ENCODE measurements at places on chromosomes 4 and X.
A peak's percentile ranks its signal among the peaks of the same experiment; 100 is the strongest.

DNA sequence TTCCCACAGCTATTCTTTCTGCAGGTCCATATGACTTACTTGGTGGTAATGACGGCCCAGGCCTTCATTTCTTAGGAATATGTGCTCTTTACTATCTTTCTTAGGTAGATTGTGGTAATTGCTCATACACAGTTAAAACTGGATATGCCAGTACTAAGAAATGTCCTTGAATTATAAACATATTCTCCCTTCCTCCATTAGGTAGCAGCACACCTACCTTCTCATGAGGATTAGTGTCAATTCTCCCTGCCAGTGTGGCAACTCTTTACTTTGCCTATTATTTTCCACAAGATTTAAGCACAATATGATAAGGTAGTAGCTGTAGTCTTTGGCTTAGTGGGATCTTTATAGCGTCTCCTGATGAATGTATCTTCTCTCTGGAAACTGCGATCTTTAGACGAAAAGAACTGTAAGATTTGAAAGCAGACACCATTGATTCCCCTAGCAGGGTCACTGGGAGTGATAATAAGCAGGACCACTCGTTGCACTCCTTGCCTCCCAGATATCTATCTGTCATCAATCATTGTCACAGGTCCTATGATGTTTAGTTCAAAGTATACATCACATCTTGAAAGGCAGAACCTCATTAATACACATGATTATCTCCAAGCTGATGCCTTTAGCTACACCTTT, 1240.7 kb downstream of the C4orf33 start:
- DNase-seq: peak; percentile 6

DNA sequence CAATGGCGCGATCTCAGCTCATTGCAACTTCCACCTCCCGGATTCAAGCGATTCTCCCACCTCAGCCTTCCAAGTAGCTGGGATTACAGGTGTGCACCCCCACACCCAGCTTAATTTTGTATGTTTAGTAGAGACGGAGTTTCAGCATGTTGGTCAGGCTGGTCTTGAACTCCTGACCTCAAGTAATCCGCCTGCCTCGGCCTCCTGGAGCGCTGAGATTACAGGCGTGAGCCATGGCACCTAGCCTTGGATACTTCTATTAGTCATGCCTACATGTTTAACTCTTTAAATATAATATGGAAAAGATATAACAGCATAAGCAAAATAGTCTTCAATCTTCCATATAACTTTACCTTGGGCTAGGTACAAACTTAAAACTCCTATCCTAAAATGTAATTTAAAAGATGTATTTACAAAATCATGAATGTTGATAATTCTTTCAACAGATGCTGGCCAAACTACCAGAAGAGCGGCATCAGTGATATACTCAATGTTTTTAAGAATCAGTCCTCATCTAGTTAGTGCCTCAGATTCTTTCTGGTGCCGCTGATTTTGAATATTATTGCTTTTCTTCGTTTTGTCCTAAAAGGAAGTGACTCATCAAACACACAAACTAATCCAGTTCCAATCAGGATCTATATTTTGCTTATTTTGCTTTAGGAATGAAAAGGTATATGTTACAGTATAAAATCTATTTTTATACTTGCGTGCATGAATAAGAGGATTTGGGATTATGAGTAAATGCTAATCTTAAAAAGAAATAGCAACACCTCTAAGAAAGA, 23.7 kb downstream of the FAM241A start:
- DNase-seq: no peak

- DNase-seq: no peak
These were observed 438.3 kb downstream of the CENPC start for GRCh38 chr4:67106861-67107460.

DNA sequence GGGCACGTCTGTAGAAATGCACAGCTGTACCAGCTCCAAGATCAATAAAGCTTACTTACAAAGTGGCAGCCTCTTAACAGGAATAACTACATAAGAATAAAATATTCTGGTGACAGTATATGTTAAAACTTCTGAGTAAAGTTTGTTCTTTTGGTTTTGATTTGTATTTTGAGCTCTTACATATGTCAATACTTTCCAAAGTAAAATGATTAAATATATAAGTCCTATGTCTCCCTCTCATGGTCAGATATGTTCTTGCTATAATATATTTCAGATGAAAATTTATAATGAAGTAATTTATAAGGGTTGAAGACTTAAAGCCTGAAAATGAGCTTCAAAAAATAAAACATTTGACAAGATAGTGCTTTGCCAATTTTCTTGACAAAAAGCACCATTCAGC, 254.4 kb downstream of the NPFFR2 start:
- DNase-seq: no peak

DNA sequence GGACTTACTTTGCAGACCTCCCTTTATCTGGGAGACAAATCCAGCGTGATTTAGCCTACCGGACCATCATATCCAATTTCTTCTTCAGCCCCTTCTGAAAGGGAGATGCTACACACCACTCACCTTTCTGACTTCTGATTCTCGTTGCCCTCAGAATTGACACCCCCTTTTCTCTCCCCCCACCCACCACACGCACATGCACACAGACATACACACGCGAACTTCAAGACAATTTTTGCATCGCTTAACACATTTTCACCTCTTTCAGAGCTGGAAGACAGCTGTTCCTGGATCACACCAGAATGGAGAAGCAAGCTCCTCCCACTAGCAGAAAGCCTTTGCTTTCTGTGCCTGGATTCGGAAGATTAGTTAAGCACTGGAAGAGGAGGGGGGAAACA, 1.0 kb upstream of the SNCA start:
- peak; percentile 3 for DNase-seq

DNA sequence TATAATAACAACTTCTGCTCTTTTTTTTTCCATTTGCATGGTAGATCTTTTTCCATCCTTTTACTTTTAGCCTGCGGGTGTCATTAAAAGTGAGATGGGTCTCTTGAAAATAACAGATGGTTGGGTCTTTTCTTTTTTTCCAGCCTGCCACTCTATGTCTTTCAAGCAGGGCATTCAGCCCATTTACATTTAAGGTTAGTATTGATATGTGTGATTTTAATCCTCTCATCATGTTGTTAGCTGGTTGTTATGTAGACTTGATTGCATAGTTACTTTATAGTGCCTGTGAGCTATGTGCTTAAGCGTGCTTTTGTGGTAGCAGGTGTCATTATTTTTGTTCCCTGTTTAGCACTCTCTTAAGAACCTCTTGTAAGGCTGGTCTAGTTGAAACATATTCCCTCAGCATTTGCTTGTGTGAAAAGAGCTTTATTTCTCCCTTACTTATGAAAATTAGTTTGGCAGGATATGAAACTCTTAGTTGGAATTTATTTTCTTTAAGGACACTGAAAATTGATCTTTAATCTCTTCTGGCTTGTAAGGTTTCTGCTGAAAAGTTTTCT, 326.1 kb downstream of the SH3BGRL start:
- DNase-seq: no peak

- DNase-seq: peak; percentile 94
These were observed 29.8 kb downstream of the ACOX3 start for GRCh38 chr4:8410641-8411271.

- no peak for DNase-seq
These were observed 190.8 kb upstream of the GK2 start for GRCh38 chr4:79598801-79599200.

GRCh38 chrX:129800186-129800585, 20.4 kb downstream of the SASH3 start:
- no peak for DNase-seq

DNA sequence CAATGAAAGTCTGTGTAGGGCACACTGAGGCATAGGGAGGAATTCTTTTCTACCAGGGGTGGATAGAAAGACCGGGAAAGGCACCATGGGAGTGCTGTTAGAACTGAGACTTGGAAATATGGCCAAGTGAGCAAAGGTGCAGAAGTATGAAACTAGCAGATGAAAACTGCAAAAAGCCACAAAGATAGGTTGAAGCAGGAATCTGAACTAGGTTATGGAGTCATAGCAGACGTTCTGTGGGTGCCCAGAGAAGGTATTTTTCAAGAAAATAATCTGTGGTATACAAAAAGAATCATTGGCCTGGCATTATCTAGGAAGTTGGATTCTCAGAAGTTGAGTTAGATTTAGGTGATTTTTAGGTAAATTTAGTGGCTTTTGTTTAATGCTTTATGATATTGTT, 48.5 kb downstream of the SMAD1 start:
- DNase-seq: no peak

DNA sequence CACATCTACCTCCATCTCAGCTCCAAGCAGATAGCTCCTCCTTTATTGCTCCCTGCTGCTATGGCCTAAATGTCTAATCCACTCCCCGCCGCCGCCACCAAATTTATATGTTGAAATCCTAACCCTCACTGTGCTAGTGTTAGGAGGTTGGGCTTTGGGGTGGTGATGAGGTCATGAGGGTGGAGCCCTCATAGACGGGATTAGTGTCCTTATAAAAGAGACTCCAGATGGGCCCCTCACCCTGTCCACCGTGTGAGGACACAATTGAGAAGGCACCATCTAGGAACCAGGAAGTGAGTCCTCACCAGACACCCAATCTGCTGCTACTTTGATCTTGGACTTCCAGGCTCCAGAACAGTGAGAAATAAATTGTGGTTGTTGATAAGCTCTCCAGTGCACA, 13.6 kb upstream of the TBC1D14 start:
- no peak for DNase-seq

- no peak for DNase-seq
These were observed 58.8 kb downstream of the KIT start for GRCh38 chr4:54716478-54717065.

DNA sequence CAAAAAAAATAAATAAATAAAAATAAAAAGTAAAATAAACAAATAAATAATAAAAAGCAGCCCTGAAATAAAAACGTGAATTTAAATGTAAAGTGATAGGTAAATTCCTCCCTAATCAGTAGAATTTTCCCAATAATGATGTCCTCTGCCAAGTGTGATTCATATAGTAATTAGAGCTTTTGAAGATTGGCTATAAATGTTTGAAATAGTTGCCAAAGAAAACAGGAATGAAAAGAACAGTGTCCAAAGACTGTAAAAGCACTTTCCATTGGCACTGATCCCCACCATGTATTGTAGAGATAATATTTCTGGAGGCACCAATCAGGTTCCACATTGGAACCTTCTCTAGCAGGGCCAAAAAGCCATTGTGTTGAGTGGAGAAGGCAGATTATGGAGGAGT, 25.9 kb upstream of the SMARCAD1 start:
- DNase-seq: no peak

GRCh38 chrX:16188687-16189086, 21.4 kb downstream of the MAGEB17 start:
- no peak for DNase-seq

DNA sequence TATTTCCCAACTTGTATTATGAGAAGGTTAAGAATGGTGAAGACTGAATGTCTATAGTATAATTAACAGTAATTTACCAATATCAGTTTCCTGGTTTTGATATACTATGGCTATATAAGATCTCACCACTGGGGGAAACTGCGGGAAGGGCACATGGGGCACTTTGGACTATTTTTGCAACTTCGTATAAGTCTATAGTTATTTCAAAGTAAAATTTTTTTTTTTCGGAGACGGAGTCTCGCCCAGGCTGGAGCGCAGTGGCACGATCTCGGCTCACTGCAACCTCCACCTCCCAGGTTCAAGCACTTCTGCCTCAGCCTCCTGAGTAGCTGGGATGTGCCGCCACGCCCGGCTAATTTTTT, 46.1 kb downstream of the CXorf58 start:
- no peak for DNase-seq

DNA sequence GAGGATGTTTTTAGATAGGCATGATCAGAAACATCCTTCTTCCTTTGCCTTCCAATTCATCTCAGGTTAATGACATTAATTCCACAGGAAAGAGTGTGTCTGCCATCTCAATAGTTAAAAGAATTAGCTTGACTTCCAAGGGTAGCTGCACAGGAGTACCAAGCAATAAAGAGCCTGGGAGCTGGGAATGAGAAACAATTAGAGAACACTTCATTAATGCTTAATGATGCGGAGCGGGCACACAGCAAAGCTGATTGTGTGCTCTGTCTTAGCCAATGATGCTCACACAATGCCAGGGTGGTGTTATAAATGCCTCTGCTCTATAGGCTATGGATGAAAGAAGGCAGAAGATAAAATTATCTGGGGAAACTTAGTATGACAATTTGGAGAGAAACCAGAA, 1052.5 kb upstream of the LCORL start:
- DNase-seq: no peak

GRCh38 chrX:95721011-95721410, 963.6 kb upstream of the DIAPH2 start:
- no peak for DNase-seq

GRCh38 chr4:56743550-56743949, 62.5 kb upstream of the HOPX start:
- peak; percentile 87 for DNase-seq

GRCh38 chrX:43238461-43238945, 417.6 kb upstream of the MAOA start:
- DNase-seq: no peak

- DNase-seq: no peak
These were observed 1794.0 kb downstream of the STIM2 start for GRCh38 chr4:28654618-28655017.

- no peak for DNase-seq
These were observed 3.3 kb downstream of the PCDH10 start for GRCh38 chr4:133152330-133152821.

DNA sequence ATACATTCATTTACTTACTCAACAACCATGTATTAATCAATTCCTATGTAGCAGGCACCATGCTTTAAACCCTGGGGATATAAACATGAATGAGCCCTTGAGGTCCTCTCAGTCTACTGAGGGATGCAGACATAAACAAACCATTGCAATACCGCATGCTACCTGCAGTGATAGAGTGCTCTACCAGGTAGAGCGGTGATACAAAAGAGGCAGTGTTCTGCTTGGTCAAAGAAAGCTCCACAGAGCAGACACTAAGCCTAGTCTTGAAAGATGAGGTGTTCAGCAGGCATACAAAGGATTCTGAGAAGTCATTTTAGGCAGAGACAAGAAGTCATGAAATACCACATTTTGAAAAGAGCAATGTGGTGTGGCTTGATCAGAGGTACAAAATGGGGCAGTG, 26.9 kb upstream of the AMOT start:
- DNase-seq: no peak

DNA sequence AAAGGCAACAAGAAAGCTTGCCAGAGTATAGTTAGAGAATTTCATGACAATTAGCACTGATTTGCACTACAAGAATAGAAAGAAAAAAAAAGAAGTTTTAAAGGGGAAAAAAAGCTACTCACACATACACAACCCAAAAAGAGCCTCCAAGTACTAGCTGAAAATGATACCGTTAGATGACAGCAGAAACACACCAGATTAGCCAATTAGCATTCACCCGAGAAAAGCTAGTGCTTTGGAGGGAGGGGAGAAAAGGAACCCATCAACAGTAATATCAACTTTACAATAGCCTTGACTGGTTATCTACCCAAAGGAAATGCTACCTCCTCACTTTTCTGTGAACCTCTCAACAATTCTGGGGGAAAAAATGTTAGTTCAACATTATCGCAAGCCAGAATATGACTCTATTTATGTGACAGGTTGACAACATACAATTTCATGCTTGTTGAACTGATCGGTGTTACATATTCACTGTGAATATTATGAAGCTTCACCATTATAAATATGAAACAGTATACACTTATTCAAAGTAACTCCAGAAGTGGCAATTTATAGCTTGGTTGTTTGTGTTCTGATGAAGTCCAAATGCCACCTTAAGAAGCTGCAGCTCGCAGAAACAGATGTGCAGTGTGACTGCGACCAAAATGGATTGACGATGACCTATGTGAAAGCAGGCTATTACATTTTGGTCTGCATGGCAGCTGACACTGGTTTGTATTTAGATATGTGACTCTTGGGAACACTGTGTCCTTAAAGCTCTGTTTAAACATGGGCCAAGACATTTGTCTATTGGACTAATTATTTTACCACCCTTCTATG, 15.9 kb downstream of the PPARGC1A start:
- DNase-seq: no peak

- no peak for DNase-seq
These were observed 40.0 kb downstream of the HADH start for GRCh38 chr4:108029731-108030130.
